ENCODE measurements at places on chromosomes 12 and 14. TPM values are rescaled to one million over a fixed set of nuclear protein-coding genes. Genes with fewer than 3 reads are reported as not detected.

GRCh38 chr14:104304451-104305351 lies 166.3 kb downstream of the KIF26A start:
- no peak for DNase-seq

GRCh38 chr12:78324234-78324633 lies 493.5 kb downstream of the NAV3 start:
- no peak for DNase-seq

GRCh38 chr12:50924439-50925341 lies 27.7 kb upstream of the HIGD1C start:
- peak; percentile 95 for DNase-seq

DNA sequence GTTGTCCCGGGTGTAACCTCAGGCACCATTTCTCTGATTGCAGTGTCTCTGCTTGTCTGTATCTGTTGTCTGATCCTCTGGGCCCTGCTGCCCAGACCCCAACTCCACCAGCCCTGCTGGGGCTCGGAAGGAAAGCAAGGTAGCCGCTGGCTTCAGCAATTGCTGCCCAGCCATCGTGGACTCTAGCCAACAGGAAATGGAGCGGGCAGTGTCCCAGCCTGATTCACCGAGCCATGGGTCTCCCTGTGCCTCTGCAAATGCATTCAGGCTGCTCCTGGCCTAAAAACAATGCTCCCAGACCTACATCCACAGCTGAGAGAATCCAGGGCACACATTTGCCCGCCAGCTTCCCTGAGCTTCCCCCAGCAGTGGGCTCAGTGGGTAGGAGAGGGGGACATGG lies 9.2 kb downstream of the TUNAR start:
- no peak for DNase-seq

The LRRC10 gene
- total RNA-seq = 39.1 TPM

The MDGA2 gene
- total RNA-seq = 0.15 TPM

The ERP29 gene
- 73.3 TPM for total RNA-seq
